ENCODE measurements at places on chromosomes 12 and 14.

DNA sequence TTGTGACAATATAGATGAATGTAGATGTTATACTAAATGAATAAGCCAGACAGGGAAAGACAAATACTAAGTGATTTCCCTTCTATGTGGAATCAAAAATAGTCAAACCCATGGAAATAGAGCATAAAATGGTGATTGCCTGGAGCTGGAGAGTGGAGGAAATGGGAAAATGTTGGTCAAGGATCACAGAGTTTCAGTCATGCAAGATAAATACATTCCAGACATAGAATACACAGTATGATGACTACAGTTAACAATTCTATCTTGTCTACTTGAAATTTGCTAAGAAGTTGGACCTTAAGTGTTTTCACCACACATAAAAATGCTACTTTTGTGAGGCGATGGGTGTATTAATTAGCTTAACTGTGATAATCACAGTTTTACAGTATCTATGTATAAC, 1182.7 kb downstream of the AACS start:
- no peak for DNase-seq

GRCh38 chr12:100576331-100577036, 3.0 kb downstream of the GAS2L3 start:
- DNase-seq = no peak

- no peak for DNase-seq
Measured at GRCh38 chr12:44063671-44064070, 227.8 kb downstream of the TMEM117 start.

GRCh38 chr12:122887819-122888212, 8.1 kb downstream of the VPS37B start:
- DNase-seq = no peak

- no peak for DNase-seq
Measured at GRCh38 chr14:105413544-105413886, 6.1 kb upstream of the MTA1 start.

DNA sequence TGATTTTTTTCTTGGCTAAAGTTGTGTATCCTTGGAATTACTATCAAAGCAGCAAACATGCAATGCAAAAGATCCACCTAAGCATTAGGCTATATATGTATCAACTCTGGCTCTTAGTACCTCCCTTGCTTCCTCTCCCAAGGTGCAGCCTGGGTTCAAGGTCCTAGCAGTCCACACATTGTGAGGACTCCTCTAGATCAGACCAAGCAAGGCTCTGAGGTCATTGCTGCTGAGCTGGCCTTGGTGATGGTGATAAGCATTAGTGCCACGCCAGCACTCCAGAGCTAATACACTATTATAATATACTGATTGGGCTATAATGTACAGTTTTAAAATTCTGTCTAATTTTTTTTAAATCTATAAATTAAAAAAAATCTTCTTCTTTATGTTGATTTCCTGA, 196.9 kb upstream of the BTG1 start:
- DNase-seq = no peak

All from stimulated activated naive B cell treated with anti-CD40 and anti-IgM and Interleukin-4, amounts not matched to agents 10 μg/mL and 1 μg/mL and 100 μg/mL, for 72 hours (primary cell).